ENCODE measurements at places on chromosomes 2 and 18. TPM values are rescaled to one million over a fixed set of nuclear protein-coding genes. Genes with fewer than 3 reads are reported as not detected.

DNA sequence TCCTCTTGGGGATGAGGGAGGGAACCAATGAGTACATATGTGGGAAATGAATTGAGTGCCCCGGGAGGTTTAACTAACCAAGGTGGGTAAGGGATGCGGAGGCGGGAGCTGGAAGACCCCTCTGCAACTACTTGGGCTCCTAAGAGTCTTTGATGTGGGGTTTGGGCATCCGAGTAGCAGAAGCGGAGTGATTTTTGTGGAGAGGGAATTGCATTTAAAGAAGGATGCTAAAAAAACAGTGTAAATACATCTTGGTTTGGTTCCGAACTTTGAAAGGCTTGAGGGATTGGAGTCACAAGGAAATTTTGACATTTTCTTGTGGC is 215.7 kb downstream of the MCFD2 start:
- DNase-seq = no peak

- no peak for DNase-seq
These were observed 71.6 kb downstream of the ACTR2 start for GRCh38 chr2:65299246-65299645.

DNA sequence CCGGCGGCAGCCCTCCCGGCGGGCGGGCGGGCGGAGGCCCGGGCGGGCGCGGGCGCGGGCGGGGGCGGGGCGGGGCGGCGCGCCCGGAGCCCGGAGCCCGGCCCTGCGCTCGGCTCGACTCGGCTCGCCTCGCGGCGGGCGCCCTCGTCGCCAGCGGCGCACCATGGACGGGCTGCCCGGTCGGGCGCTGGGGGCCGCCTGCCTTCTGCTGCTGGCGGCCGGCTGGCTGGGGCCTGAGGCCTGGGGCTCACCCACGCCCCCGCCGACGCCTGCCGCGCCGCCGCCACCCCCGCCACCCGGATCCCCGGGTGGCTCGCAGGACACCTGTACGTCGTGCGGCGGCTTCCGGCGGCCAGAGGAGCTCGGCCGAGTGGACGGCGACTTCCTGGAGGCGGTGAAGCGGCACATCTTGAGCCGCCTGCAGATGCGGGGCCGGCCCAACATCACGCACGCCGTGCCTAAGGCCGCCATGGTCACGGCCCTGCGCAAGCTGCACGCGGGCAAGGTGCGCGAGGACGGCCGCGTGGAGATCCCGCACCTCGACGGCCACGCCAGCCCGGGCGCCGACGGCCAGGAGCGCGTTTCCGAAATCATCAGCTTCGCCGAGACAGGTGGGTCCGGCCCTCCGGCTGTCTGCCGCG is at the start of gene INHBB:
TSS of gene INHBB (plus strand) at position 111 of the 641 bp plus-strand sequence. CDS start at position 164, 53 bp downstream.
- DNase-seq = peak; percentile 41

DNA sequence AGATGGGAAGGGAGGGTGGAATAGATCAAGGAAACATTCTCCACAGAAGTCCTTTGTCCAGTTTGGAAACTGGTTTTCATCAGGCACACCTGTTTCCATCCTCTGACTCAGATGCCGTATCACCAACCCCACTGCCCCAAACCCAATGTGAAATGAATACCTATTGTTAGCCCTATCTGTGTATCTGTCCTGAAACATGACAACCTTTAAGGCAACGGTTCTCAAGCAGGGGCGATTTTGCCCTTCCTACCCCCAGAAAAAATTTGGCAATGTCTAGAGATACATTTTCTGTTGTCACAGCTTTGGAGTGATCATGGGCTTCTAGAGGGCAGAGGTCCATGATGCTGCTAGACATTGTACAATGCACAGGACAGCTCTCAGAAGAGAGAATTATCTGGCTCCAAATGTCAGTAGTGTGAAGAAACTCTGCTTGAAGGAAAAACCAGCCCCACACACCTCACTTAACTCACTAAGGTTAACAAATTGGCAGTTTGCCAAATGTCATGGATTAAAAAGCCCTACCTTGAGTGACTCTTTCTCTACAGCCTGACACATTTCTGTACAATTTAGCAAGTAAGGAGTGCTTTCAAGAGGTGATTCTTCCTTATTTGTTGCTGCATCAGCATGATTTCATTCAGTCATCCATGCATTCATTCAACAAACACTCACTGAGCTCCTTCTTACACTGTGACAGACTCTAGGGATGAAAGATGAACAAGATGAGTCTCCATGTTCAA is 3.4 kb downstream of the SCTR start:
- no peak for DNase-seq

DNA sequence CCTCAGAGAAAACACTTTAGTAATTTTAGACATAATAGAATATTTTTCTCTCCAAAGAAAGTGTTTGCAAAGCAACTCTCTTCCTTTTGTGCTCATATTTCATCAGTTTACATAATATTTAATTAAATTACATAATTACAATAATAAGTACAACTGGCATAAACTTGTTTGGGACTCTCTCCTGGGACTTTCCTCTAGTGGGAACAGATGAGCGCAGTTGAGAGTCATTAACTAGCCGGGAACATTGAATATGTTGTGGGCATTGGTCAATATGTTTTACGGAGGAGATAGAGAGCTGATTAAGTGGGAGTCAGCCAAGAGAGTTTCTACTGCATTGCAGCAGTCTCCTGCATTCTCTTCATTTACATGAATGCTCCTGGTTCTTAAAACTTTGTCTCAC is 607.7 kb downstream of the ARHGAP15 start:
- no peak for DNase-seq

DNA sequence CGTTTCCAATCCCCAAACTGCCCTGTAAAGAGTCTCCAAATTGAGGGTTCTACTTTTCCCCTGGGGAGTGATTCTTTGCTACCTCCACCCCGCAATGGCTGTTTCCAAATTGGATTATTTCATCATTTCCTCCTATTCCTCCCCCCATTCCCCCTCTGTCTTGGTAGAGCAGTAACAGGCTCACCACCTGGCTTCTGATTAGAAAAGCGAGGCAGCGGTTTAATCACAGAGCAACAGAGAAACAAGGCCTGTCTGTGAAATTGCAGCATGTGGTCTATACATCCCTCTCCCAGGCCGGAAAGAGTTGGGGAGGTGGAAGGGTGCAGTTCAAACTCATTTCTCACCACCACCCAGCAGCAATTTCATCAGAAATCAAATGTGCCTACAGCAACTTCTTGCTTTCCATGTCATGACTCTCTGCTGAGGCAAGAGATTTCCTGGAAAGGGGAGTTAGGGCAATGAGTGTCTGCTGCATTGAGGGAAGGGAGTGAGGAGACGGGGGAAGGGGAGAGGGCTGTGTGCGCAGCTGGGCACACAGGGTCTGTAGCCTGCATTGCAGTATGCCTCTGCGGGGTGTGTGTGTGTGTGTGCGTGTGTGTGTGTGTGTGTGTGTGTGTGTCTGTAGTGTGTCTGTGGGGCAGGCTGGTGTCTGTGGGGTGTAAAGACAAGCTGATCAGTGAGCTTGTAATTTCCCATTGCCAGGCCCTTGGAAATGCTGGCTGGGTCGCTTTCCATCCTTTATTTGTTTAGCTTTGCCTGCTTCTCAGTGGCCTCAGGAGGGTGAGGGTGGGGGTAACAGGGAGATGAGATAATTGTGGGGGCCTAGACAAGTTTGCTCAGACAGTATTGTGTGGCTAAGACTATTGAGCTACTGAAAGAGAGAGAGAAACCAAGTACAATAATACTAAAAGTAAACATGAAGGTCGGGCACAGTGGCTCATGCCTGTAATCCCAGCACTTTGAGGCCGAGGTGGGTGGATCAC is 13.5 kb upstream of the IGFBP2 start:
- peak; percentile 53 for DNase-seq

GRCh38 chr18:56770097-56770496 is 118.9 kb downstream of the WDR7 start:
- no peak for DNase-seq

GCC2 gene
- 46.7 TPM for total RNA-seq

DNA sequence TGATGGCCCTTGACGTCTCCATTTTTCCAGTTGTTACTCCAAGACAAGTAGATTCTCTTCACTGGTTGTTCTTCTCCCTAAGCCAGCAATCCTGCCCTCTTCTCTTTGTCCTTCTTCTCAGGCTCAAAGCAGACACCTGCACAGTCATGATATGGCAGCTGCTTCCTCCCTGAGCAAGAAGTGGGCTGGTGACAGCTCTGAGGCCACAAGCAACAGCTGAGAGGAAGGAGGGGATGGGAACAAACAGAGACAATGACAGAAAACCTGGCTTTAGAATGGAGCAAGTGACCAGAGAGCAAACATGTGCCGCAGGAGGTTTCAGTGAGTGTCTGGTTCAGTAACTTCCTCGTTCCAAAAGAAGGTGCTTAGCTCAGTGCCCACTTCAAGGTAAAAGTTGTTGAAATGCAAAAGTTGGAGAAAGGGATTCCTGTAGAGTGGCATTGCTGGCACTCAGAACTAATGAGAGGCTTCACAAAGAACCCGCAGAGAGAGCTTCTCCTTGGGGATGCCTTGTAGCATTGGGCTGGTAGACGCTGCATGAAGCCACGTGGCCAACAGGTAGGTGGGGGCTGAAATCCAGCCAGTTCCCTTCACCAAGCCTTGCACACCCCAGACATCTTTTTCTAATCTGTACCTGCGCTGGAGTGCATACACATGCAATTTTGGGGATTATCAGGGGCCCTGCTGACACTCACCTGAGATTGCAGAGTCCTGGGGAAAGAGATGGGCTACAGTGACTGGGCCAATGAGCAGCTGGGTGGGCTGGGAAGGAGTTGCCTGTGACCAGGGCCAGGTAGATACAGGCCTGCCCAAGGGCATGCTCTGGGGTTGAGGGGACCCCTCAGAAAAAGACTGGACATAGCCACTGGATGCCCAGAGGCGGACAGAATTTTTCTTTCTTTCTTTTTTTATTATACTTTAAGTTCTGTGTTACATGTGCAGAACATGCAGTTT is 153.3 kb upstream of the RAB12 start:
- DNase-seq = no peak

LHCGR gene
- total RNA-seq = 0.44 TPM

DNA sequence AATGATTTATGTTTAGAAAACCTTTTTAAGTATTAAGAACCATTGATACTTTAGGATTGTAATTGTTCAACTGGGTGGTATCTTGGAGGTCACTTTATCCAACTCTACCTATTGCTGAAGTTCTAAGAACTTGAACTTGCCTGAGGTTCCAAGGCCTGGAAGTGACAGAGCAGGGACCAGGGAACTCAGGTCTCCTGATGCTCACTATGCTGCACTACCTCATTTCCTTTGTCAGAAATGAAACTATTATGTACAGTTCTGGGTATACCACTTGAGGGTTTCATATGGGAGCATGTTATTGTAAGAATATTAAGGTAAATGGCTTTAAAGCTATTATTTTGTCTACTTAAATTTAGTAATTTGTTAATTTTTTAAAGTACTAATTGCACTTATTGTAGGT is 3.0 kb downstream of the MBD5 start:
- no peak for DNase-seq

CDKL4 gene
- total RNA-seq = not detected

TCF4 gene
- total RNA-seq = 99.4 TPM

DCDC2C gene
- total RNA-seq = not detected

GPR55 gene
- not detected for total RNA-seq

TBR1 gene
- not detected for total RNA-seq

DNA sequence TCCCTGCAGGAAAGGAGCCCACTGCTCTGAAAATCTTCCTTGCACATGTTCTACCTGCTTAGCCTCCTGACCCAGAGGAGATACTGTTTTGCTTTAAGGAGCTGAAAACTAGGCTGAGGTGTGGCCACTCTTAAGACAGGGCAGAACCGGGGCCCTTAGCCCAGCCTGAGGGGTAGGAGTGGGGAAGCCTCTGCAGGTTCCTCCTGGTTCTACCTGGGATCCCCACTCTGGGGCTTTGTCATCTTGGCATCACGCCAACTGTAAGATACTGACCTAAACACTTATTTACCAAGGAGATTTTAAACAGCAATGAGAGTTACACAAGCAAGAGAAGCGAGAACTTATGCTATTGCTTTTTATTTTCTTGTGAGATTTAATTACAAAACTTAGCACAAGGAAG is 86.9 kb downstream of the KCTD1 start:
- no peak for DNase-seq

GRCh38 chr2:95061119-95061512 is 35.6 kb downstream of the MAL start:
- peak; percentile 1 for DNase-seq

NEU2 gene
- total RNA-seq = not detected

OSR1 gene
- total RNA-seq = 0.24 TPM

- DNase-seq = no peak
These were observed 388.0 kb downstream of the TRIB2 start for GRCh38 chr2:13104723-13105122.

DNA sequence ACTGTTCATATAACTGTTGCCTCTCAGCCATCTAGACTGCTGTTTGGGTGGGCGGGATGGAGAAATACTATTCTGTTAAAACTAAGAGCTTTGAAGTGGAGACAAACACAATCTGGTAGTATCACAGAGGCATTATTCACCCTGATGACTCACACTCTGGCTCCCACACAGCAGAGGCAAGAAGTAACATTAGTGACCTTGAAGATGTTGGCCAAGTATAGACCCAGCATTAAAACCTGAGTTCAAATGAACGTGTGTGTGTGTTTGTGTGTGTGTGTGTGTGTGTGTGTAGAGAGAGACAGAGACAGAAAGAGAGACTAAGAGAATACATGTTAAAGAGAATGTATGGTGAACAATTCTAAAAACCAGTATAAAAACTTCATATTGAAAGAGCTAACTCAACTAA is 22.5 kb upstream of the ACVR1 start:
- no peak for DNase-seq

DNA sequence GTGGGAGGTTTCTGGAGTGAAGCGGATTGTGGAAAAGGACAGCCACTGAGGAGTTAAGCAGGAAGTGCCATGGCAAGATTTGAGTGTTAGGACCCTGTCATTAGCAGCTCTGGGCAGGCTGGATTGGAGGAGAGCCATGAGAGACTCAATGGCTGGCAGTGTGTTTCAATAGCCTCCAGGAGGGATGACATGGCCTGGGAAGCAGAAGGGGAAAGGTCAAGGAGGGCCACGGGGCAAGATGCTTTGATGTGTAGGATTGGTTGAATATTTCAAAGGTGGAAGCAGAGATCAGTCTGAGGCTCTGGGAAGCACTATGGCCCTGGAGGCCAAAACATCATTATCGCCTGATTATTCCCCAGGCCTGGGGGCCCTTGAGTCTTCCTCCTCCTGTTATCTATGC is 229.0 kb upstream of the HS6ST1 start:
- DNase-seq = no peak

DNA sequence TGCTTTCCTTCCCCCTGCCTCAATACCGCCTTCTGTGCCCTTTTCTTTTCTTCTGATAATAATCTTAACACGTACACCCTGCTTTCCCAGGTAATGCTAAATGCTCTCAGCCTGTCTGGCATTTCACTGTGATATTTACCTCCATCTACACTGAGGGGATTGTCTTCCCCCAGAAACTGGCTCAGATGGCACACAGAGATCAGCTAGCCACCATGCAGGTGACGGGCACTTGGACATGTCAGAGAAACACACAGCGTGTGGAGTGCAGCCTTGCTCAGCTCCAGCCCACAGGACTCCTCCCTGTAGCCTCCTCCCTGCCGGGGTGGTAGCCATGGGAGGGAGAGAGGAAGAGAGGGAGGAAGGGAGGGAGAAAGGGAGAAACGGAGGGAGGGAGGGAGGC is 131.2 kb downstream of the EIPR1 start:
- DNase-seq = no peak

KCNG3 gene
- total RNA-seq = 16.5 TPM

Data from H9 (cell line).